Smooth muscle cell of the pulmonary artery (primary cell): ENCODE measurements at places on chromosomes 12 and 14. TPM values are rescaled to one million over a fixed set of nuclear protein-coding genes. Genes with fewer than 3 reads are reported as not detected.

The IL31 gene
- not detected in 2 replicates for total RNA-seq

The KRT78 gene
- not detected in 2 replicates for total RNA-seq

The ARHGAP9 gene
- total RNA-seq: 0.07 and 0.33 TPM in 2 replicates

The TAS2R42 gene
- not detected in 2 replicates for total RNA-seq

The TEX52 gene
- not detected in 2 replicates for total RNA-seq

The ABCD2 gene
- total RNA-seq: under 0.01 TPM in 2 replicates

The PTCSC3 gene
- not detected in 2 replicates for total RNA-seq

The TMEM229B gene
- 2.5 and 2.7 TPM in 2 replicates for total RNA-seq

The GLI1 gene
- total RNA-seq: 0.26 and 0.76 TPM in 2 replicates

The SLC17A8 gene
- total RNA-seq: not detected in 2 replicates

The NGB gene
- not detected in 2 replicates for total RNA-seq

The KRT73 gene
- not detected in 2 replicates for total RNA-seq

The PAX9 gene
- total RNA-seq: 0.10 and 0.52 TPM in 2 replicates

The ESR2 gene
- total RNA-seq: 0.07 and 0.33 TPM in 2 replicates

The DPF3 gene
- 5.3 and 9.3 TPM in 2 replicates for total RNA-seq

The GLRX5 gene
- total RNA-seq: 25.8 and 27.7 TPM in 2 replicates

The TDRD9 gene
- total RNA-seq: 1.3 and 8.5 TPM in 2 replicates

The C12orf54 gene
- not detected in 2 replicates for total RNA-seq

The OTOGL gene
- 0.07 and 0.39 TPM in 2 replicates for total RNA-seq

The SYT1 gene
- 2.0 and 25.2 TPM in 2 replicates for total RNA-seq

The RHOJ gene
- total RNA-seq: 5.0 and 11.6 TPM in 2 replicates

The FSCB gene
- total RNA-seq: not detected in 2 replicates

The FGF23 gene
- total RNA-seq: not detected in 2 replicates

The B4GALNT1 gene
- total RNA-seq: 6.4 and 14.5 TPM in 2 replicates

The CD27 gene
- total RNA-seq: not detected in 2 replicates

The OR2AP1 gene
- total RNA-seq: not detected in 2 replicates

The ANO2 gene
- total RNA-seq: 0.07 TPM in 1 of 2 replicates, not detected in the other

The KRT74 gene
- total RNA-seq: not detected in 2 replicates

The AGAP2 gene
- total RNA-seq: 0.17 and 0.20 TPM in 2 replicates

The TMEM132C gene
- total RNA-seq: 0.07 TPM in 1 of 2 replicates, not detected in the other

The DEPDC4 gene
- 0.46 and 1.1 TPM in 2 replicates for total RNA-seq

The CLEC4D gene
- not detected in 2 replicates for total RNA-seq
